Placental pericyte (primary cell): ENCODE measurements at places on chromosomes 1 and 21. TPM values are rescaled to one million over a fixed set of nuclear protein-coding genes. Genes with fewer than 3 reads are reported as not detected.

The MCOLN2 gene
- total RNA-seq, result 0.29 and 0.88 TPM in 2 replicates

The ZYG11A gene
- total RNA-seq, result 1.1 and 1.8 TPM in 2 replicates

The NFASC gene
- under 0.01 and 1.4 TPM in 2 replicates for total RNA-seq

The C2CD2 gene
- total RNA-seq, result 15.8 and 40.8 TPM in 2 replicates

The PLPPR5 gene
- under 0.01 TPM in 1 of 2 replicates, not detected in the other for total RNA-seq

The CYP4A11 gene
- total RNA-seq, result not detected in 2 replicates

The GPR3 gene
- total RNA-seq, result 0.44 and 2.9 TPM in 2 replicates

The BRDT gene
- total RNA-seq, result 0.22 and 2.1 TPM in 2 replicates

The TIAM1 gene
- 1.7 TPM in 1 of 2 replicates, not detected in the other for total RNA-seq

The VSIG8 gene
- 0.22 and 0.43 TPM in 2 replicates for total RNA-seq

The RAB29 gene
- 15.3 and 18.4 TPM in 2 replicates for total RNA-seq

The FMO1 gene
- total RNA-seq, result not detected in 2 replicates

The S100A8 gene
- not detected in 2 replicates for total RNA-seq

The KRTAP13-3 gene
- total RNA-seq, result not detected in 2 replicates

The CSDE1 gene
- 442 and 685 TPM in 2 replicates for total RNA-seq

The CFAP74 gene
- not detected in 2 replicates for total RNA-seq

The MEX3A gene
- total RNA-seq, result 0.22 and 2.3 TPM in 2 replicates

The LENEP gene
- total RNA-seq, result 0.86 TPM in 1 of 2 replicates, not detected in the other

The TAS1R1 gene
- total RNA-seq, result under 0.01 and 0.14 TPM in 2 replicates

The MCM3AP gene
- 90.9 and 104 TPM in 2 replicates for total RNA-seq

The PADI4 gene
- not detected in 2 replicates for total RNA-seq

The PEX10 gene
- 34.8 and 38.2 TPM in 2 replicates for total RNA-seq

The VCAM1 gene
- 33.8 and 113 TPM in 2 replicates for total RNA-seq

The HAO2 gene
- total RNA-seq, result not detected in 2 replicates

The SPRR1B gene
- not detected in 2 replicates for total RNA-seq

The SOAT1 gene
- total RNA-seq, result 31.5 and 38.1 TPM in 2 replicates

The EDARADD gene
- under 0.01 and 0.43 TPM in 2 replicates for total RNA-seq

The JAM2 gene
- total RNA-seq, result 0.72 TPM in 1 of 2 replicates, not detected in the other

The NID1 gene
- 145 and 154 TPM in 2 replicates for total RNA-seq
